Osteocyte (in vitro differentiated cells): ENCODE measurements at places on chromosomes 6 and 20.

GRCh38 chr6:66717801-66718200, 1010.8 kb upstream of the EYS start:
- DNase-seq = no peak

- DNase-seq = no peak
Observed at GRCh38 chr6:75044846-75045245, 161.0 kb downstream of the COL12A1 start.

- DNase-seq = no peak
Observed at GRCh38 chr6:154974485-154975149, 20.5 kb upstream of the TIAM2 start.

- no peak for DNase-seq
Observed at GRCh38 chr6:80489911-80490635, 383.6 kb downstream of the BCKDHB start.

- no peak for DNase-seq
Observed at GRCh38 chr20:36399147-36399968, 93.2 kb downstream of the DLGAP4 start.

- no peak for DNase-seq
Observed at GRCh38 chr20:11845340-11845739, 72.4 kb upstream of the BTBD3 start.

DNA sequence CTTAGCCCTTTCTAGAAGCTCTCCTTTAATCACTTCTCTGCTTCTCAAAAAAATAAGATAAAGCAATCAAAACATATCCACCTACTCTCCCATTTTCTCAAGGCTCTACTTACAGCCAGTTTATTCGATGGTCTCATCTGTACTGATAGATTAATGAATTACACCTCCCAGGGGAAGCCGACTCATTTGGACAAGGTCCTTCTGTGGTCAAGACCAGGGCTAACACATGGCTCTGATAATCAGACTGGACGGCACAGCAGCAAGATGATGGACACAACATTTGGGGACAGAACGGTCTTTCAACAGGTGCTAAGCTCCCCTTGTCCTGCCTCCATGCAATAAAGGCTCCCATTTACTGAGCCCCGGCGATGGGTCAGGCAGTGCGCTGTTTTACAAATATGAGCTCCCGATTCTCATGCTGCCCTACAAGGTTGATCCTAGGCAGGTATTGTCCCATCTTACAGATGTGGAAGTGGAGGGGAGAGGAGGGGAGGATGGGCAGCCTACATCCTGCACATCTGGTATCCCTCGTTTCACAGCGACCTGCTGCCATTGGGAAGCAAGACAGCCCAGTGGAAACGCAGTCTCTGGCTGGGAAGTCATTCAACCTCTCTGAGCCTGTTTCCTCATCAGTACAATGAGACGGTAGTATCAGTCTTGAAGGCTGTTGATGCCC, 15.7 kb downstream of the CPNE5 start:
- DNase-seq = no peak

DNA sequence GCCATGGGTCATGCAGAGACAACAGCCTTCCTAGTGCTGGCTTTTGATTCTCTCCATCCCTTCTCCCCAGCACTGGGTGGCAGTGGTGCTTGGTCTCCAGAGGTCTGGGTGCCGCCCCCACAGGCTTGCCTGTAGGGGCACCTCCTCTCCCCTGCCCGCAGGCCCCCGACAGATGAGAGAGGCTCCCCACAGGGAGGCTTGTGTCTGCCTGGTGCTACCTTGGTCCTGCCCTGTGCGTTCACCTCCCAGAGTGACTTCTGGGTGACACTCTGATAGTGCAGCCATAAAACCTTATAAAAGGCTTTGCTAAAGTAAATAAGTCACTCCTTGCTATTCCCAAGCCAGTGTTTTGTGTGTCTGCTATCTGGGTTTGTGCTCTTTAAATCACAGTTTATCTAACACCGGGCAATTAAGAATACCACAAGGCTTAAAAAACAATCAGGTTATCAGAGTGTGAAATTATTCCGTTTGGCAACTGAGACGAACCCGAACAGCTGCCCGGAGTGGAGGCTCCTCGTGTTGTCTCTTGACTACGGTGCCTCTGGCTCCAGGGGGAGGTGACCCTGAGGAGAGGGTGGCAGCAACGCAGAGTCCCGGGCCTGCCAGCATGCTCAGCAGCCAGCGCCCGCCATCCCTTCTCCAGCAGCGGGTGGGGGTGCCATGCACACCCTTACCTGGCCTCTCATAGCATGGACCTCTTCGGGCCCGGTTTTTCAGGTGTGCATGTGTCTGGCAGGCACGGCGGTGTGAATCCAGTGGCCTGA, 5.4 kb upstream of the C20orf204 start:
- DNase-seq = no peak

GRCh38 chr6:14016432-14016831, 91.7 kb downstream of the RNF182 start:
- no peak for DNase-seq
